ENCODE measurements at places on chromosomes 2 and 18.

GRCh38 chr2:179532863-179533278, 268.2 kb upstream of the SESTD1 start:
- no peak for DNase-seq

- no peak for DNase-seq
Measured at GRCh38 chr18:54888933-54889332, 60.7 kb downstream of the RAB27B start.

- no peak for DNase-seq
Measured at GRCh38 chr18:44729631-44730101, 49.0 kb downstream of the SETBP1 start.

DNA sequence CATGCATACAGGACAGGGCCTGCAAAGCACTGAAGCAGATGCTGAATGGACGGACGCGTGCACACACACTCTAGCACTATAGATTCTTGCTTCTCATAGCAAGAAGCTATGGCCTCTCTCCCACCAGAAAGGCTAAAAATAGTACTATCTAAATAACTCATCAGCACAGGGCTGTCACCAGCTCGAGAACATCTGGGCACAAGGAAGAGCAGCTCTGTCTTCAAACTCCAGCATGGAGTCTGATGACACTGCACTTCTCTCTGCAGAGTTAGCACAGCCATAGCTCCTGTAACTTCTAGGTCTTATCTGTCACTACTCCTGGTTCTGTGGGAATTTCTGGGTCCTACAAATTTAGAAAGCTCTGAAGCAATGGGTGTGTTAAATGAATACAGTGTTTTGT, 123.5 kb downstream of the MYO5B start:
- no peak for DNase-seq

GRCh38 chr2:147049957-147050356, 794.9 kb upstream of the ACVR2A start:
- no peak for DNase-seq

GRCh38 chr2:182132605-182133004, 147.0 kb downstream of the PPP1R1C start:
- DNase-seq, result no peak

DNA sequence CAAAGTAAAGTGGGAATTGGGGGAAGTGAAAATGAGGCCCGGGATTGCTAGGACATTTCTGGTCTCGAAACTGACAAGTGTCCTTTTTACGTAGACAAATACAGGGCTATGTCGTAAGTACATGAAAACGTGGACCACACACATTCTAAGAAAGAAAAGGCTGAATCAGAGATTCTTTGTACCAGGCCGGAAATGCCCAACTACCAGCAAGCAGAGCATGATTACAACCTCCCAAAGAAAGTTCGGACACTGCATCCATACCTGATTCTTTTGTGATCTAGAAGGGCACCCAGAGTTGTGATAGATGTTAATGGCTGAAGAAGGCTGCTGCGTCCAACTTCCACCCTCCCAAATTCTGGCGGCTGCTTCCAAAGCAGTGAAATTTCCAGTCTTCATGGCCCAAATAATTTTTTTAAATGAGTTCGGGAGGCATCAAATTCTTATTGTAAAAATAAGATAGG, 1.7 kb downstream of the RBMS1 start:
- DNase-seq, result no peak
